GDM1 (cell line): ENCODE measurements at places on chromosomes 5 and 9.

DNA sequence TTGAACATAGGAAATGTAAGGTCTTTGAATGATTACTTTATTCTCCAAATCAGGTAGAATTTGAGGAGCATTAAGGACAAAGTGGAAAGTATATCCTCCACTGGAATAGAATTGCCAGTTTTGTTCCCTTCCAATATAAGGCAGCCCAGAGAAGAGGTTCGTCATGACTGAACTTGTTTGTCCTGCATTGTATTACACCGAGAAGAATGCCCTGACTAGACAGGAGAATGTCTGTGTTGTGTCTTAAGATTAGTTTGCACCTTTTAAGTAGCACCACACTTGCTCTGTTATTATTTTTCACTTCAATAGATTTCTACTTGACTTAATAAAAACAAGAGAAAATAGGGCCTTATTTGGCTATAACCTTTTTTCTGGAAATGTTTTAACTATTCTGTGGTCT lies 586.2 kb upstream of the PTGER4 start:
- no peak for DNase-seq

DNA sequence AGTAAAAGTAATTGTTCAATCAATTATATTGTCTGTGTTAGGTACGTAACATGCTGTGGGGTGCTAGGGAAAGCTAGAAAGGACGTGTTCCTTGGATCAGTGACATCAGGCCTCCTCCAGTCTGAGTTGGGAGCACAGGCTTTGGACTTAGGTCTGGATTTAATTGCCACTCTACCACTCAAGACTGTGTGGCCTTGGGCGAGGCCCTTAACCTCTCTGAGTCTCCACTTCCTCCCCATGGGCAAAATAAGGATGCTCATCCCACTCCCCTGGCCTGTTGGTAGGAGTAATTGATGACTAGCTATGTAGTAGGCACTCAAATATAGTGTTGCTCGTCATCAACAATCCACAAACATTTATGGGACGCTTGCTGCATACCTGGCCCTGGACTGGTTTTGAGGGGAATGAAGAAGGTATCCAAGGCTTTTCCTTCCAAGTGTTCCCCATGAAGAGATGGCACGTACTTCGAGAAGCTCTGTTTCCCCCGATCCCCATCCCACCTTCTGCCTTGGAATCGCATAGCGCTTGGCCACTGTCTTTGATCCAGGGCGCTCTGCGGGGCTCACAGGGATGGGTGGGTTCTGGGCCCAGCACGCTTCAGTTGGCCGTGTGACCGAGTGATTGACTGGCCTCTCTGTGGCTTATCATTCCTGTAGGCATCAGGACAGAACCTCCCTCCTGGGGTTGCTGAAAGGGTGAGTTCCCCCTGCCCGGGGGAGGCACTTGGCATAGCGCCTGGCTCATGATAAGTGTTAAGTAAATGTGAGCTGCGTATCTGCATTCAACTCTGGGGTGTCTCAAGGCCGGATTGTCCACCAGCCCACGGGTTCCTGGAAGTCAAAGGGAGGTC lies 8.1 kb downstream of the FGF18 start:
- DNase-seq: no peak

GRCh38 chr5:82255844-82256243 lies 22.3 kb downstream of the RPS23 start:
- DNase-seq: no peak

GRCh38 chr5:110757118-110757729 lies 18.4 kb downstream of the SLC25A46 start:
- DNase-seq: peak; percentile 2

- DNase-seq: no peak
These were observed 144.4 kb upstream of the IRX2 start for GRCh38 chr5:2895876-2896275.

DNA sequence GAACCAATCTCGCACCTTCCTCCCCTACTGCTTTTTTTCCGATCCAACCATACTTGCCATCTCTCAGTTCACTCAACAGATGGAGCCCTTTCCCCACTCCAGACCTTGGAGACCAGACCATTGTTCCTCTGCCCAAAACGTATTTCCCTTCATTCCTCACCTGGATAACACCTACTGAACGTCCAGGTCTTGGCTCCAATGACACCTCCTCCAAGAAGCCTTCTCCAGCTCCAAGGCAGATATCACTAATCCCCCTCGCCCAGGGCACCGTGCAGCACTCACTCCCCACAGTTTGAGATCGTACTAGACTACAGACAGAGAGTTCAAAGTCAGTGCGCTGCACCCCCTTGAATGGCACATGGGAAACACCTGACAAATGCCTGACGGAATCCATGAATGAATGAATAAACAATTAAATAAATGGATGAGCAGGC lies 47.1 kb upstream of the AKNA start:
- DNase-seq: peak; percentile 20

DNA sequence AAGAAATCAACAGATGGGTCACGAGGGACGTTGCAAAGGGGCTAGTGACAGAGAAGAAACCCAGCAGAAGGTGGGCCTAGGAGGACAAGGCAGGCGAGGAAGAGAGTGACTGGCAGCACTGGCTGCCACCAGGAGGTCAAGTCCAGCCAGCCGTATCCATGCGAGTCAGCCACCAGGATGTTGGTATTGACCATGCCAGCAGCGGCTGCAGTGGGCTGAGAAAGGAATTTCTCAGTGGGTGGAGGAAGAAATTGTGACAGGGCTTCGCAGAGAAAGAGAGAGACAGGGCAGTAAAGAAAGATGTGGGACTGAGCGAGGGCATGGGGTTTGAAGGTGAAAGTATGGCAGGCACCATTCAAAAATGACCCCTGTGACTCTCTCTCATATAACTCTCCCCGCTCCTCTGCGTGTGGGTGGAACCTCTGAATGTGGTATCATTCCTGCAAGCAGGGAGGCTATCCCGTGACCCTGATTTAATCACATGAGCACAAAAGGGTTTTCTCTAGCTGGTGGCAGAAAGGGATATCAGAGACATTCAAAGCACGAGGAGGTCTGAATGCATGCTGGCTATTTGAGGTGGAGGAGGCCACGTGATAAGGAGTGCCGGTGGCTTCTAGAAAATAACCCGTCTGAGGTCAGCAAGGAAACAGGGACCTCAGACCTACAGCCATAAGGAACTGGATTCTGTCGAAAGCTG lies 45.4 kb upstream of the FBXW11 start:
- no peak for DNase-seq
